ENCODE measurements at places on chromosomes 12 and 14.
A peak's percentile ranks its signal among the peaks of the same experiment; 100 is the strongest.

DNA sequence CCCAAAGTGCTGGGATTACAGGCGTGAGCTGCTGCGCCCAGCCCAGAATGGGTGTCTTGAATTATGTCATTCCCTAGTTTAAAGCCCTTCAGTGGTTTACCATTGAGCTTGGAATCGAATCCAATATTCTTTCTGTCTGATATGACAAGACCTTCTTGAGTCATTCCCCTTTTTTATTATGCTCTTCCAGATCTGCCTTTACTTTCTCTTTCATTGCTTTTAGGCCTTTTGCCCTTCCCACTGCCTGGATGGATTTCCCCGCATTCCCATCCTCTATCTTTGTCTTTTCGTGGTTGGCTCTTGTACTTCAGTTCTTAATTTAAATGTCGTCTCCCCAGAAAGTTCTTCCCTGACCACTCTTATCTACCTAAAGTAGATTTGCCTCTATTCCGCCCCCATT is 1.6 kb downstream of the TRAFD1 start:
- DNase-seq: no peak

DNA sequence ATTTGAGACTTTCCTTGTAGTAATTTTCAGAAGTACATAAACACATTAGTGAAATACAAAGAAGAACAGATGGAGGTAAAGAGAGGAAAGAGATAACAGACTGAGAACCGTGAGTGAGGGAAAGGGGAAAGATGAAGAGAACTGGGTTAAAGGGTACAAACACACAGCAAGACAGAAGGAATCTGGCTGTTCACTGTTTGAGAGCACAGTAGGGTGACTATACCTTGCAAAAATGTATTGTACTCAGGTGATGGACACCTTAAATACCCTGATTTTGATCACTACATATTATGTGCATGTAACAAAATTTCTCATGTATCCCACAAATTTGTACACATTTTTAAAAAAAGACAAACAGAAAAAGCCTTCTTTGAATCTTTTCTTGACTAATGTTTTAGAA is 2.7 kb upstream of the TRHDE start:
- no peak for DNase-seq

DNA sequence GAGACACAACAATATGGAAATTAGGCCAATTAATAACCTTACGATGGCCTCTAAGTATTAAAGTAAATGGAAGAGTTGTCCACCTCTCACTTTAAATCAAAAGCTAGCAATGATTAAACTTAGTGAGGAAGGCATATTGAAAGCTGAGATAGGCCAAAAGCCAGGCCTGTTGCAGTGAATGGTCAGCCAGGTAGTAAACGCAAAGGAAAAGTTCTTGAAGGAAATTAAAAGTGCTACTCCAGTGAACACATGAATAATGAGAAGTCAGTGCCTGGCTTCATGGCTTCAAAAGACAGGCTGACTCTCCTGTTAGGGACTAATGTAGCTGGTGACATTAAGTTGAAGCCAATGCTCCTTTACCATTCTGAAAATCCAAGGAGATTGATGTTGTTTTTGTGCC is 135.3 kb downstream of the NDUFA12 start:
- DNase-seq: no peak

- no peak for DNase-seq
Measured at GRCh38 chr14:94158239-94158883, 15.8 kb upstream of the PPP4R4 start.

DNA sequence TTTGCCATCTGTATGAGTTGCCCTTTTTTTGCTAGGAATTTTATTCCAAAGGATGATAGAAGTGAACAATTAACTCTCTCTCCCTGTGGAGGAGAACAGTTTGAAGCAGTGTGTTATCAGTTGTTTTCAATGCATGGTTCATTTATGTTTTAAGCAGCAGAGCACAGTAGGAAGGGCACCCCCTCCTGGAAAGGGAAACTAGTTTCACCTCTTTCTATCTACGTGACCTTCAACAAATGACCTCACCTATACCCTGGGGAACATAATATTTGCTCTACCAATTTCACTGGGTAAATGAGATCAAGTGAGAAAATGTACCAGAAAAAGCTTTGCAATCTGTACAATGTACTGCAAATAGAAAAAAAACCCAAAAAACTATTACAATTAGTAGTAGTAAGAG is 5.4 kb upstream of the DCP1B start:
- DNase-seq: no peak

- no peak for DNase-seq
Measured at GRCh38 chr14:50813544-50813863, 17.5 kb downstream of the NIN start.

DNA sequence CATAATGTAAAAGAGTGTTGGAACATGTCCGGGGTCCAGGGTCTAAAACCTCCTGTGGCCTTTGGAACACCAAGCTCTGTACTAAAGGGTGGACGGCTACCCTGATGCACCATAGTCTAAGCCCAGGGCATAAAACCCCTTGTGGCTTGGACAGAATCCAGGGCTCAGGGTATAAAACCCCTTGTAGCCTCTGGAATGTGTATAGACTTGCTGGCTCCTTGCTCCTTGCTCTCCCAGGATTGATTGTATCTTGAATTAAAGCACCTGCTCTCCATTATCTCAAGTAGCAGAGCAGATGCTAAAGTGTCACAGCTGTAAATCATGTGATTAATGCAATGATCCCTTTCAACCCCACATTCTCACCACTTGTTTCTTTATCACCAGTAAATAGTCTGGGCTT is 556.5 kb downstream of the LRFN5 start:
- no peak for DNase-seq

- peak; percentile 36 for DNase-seq
Measured at GRCh38 chr14:22598896-22599244, 770 bp downstream of the ABHD4 start.

GRCh38 chr14:63562405-63562804 is 19.2 kb upstream of the PPP2R5E start:
- no peak for DNase-seq

- DNase-seq: no peak
Measured at GRCh38 chr12:45165284-45165683, 50.6 kb upstream of the ANO6 start.

DNA sequence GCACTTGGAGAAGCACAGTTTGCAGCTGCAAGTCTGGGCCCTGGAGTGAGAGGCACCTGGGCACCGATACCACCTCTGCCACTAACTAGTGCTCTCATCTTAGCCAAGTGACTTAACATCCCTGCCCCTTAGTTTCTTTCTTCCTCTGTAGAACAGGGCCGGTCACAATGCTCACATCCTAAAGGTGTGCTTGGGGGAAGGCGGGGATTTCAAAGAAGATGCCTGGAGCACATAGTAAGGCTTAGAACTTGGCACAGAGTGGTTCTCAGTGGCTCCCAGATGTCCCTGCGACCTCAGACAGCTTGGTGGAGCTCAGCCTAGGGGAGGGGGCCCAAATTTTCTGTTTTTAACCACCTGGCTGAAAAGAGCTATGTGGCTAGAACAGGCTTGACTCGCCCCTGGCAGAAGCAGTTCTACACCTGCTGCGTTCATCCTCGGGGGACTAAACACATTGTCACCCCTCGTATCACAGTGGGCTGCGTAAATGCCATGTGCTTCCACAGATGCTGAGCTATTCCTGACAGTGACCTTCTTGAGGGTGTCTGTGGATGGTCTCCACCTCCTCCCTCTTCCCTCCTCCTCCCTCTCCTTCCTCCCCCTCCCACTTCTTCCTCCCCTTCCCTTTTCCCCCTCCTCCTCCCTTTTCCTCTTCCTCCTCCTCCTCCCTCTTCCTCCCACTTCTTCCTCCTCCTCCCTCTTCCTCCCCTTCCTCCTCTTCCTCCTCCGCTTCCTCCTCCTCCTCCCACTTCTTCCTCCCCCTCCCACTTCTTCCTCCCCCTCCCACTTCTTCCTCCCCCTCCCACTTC is 112.1 kb downstream of the PHETA1 start:
- DNase-seq: no peak

- no peak for DNase-seq
Measured at GRCh38 chr14:99945732-99946651, 119.2 kb upstream of the EVL start.

GRCh38 chr12:117507548-117507947 is 146.1 kb upstream of the NOS1 start:
- no peak for DNase-seq

DNA sequence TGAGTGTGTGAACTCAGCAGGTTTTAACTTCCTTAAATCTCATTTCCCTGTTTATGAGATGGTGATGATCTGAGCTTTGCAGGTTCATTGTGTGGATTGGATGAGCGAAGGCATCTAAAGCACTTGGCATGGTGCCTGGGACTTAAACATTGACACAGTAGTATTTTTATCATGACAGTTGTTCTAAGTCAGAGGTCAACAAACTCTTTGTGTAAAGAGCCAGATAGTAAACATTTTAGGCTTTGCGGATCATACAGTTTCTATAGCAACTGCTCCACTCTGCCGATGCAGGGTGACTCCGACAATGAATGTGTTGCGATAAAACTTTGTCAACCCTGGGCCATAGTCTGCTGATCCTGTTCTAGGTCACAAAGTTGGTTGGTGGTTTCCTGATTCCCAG is 25.2 kb downstream of the SLC24A4 start:
- DNase-seq: no peak

DNA sequence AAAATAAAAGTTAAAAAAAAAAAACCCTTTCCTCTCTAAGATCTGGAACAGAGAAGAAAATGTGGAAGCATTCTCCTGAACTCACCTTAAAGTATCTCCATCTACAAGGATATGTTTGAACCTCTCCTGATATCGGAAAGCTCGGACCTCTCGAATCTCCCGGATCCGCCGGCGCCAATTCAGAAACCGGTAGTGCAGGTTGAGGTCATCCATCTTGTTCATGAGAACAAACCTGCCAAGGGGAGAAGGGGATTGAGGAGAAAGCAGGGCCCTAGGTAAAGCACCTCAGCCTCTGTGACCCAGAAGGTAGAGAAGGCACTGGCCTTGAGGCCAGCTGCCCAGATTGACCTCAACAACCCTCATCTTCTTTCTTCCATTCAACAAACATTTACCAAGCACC is 2.2 kb downstream of the SPRYD3 start:
- DNase-seq: no peak

GRCh38 chr14:88164906-88165534 is 158.0 kb downstream of the KCNK10 start:
- no peak for DNase-seq

- no peak for DNase-seq
Measured at GRCh38 chr12:53324113-53324778, 2.8 kb upstream of the AAAS start.

DNA sequence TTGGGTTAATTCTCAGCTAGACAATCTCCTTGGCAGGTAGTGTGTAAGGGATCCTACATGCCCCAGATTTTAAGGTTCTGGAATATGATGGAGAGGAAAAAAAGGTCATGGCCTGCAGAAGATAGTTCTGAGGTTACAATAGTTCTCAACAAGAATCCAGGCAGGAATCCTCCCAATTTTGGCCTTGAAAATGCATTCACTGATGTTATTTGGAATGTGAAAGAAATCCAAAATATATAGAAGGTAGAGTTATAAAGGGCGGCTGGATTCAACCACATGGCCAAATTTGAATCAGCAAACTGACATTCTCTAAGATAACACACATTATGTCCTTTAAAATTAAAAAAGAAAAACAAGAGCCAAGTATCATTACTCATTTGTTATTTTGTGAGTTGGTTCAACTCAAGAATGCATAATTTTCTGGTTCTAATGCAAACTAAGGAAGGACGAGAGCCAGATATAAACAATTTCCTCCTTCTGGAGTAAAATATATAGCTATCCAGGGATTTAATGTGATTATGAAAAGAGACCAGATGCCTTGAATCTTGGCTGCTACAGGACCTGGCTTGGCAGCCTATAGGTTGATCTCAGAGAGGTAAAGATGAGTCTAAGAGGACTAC is 177.0 kb upstream of the G2E3 start:
- DNase-seq: no peak

- no peak for DNase-seq
Measured at GRCh38 chr12:44019118-44019517, 183.2 kb downstream of the TMEM117 start.

GRCh38 chr14:99158646-99159165 is 113.3 kb downstream of the BCL11B start:
- no peak for DNase-seq

DNA sequence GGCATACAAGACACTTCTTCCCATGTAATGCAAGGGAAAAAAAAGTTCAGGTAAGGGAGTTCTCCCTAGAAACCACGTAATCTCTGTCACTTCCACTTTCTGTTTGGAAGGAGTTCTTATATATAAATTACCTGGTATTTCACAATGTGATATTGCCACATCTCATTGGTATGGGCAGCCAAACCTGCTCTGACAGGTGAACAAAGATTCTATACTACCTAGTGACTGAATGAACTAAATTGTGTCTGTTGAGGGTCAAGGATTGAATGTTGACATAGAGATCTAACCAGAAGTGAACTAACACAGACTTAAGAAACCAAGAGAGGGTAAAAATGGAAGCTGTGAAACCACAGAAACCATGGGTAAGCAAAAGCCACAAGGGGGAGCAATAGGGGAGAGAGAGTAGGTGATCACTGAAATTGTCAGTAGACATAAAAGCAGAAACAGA is 161.3 kb downstream of the RPL10L start:
- no peak for DNase-seq

DNA sequence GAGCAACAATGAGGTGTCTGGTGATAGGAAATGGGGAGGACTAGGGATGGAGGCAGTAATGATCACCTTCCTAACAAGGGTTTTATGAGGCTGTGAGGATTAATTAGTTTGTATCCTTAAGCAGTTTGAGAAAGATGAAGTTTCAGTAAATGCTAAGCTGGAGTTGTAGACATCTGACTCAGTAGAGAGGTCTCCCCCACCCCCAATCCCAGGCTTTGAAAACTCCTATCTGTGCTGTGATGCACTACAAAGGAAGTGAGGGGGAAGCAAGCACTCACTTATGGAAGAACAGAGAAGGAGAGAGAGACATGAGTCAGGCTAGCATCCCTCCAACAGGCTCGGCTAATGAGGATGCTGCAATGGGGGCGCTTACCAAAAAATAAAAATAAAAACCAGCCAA is 5.5 kb upstream of the BCL11B start:
- DNase-seq: no peak

DNA sequence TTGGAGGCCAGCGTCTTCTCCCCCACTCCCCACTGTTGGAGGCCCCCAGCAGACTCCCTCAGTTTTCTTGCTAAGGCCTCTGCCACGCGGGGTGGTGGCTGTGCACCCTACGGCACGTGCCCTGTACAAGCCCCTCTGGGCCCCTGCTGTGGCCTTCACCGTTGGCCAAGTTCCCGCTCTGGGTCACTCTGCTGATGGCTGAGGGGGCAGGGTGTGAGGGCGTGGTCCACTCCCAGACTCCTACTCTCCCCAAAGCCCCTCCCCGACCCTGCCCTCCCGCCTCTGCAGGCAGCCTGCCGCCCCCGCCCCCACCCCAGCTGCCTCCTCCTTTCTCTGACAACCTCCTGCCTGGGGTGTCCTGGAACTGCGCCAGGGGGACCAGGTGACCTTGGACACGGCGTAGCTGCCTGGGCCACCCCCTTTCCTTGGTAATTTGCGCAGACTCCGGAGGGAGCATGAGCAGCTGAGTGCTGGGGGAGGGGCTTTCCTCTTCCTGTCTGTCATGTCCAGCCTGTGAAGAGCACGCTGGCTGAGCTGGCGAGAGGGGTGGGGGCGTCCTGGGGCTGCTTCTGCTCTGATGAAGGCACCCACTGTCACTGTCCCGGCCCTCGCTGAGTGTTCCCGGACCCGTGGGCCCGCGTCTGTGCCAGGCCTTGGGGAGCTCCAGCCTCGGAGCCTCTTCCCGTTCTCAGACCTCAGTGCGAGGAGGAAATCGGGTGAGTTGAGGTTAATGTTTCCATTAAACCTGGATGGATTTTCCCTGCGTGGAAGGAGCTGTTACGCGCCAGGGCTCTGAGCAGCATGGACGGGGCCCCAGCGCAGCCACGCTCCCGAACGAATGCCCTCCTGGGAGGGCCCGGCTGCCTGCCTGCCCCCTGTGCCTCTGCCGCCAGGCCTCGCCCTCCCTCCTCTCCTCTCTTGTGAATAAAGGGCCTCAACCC is 85.0 kb downstream of the KIF26A start:
- DNase-seq: peak; percentile 55

GRCh38 chr14:95348395-95349080 is 28.8 kb upstream of the CLMN start:
- DNase-seq: no peak
